ENCODE measurements at places on chromosomes 1 and 21.
A peak's percentile ranks its signal among the peaks of the same experiment; 100 is the strongest.

GRCh38 chr1:84774669-84775534 lies 84.6 kb upstream of the SSX2IP start:
- DNase-seq, result no peak

GRCh38 chr1:3915551-3916121 lies 15.6 kb upstream of the C1orf174 start:
- DNase-seq, result no peak

- no peak for DNase-seq
These were observed 95.8 kb downstream of the PKN2 start for GRCh38 chr1:88779880-88780279.

DNA sequence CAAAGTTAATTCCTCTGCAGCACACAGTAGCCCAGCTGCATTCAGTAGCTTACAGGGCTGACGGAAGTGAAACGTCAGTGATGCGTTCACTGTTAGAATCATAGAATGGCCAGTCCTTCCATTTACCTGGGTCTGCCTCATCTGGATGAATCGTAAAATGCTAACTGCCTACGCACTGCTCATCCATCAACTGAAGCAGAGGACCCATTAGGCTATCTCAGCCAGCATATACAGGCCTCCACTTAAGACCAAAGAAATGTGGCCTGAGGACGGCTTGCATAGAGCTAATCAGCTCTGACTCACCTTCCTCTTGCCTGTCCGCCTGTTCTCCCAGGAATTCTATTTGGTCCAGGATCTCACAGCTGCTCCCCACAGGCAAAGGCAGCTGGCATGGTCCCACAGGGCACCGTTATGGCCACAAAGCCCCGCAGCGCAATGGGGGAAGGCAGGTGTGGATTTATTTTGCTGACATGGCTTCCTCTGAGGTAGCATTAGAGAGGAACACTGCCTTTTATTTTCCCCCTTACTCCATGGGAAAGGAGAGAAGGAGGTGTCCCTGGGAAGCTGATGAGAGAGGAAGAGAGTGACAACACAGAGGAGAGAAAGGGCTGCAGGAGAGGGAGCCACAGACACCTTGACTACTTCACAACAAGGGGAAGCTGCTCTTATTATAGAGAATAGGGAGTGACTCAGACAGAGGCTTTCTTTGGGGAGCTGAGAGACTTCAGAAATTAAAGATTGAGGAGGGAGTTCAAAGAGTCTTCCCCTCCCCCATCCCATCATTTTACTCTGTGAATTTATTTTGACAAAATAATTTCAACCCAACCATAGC lies 177.6 kb downstream of the HHIPL2 start:
- DNase-seq, result peak; percentile 87

- DNase-seq, result no peak
These were observed 9.0 kb downstream of the TRIM67 start for GRCh38 chr1:231170875-231171274.

GRCh38 chr1:214312530-214313051 lies 31.6 kb downstream of the SMYD2 start:
- DNase-seq, result no peak

- DNase-seq, result no peak
These were observed 6.2 kb upstream of the KIAA1614 start for GRCh38 chr1:180906511-180906910.

DNA sequence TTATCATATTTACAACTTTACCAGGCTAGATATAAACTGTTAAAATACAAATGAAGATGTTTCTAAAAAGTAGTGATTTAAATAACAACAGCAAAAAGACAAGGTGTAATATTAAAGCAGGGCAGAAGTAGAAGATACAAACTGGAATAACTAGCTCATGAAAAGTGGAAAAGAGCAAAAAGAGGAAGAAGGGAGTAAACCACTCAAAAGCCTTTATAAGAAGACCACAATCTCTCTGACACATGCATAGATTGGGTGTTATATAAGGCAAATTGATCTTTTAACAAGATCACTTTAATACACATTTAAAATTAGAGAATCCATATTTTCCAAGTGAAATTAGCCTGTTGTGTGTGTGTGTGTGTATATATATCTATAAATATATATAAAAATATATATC lies 5.0 kb downstream of the DENND1B start:
- no peak for DNase-seq

Data from fibroblast of skin of right quadriceps (primary cell).